SIG-M5 (cell line): ENCODE measurements at places on chromosomes 1 and 21.

- DNase-seq, result no peak
Measured at GRCh38 chr21:42550817-42551216, 37.2 kb downstream of the SLC37A1 start.

DNA sequence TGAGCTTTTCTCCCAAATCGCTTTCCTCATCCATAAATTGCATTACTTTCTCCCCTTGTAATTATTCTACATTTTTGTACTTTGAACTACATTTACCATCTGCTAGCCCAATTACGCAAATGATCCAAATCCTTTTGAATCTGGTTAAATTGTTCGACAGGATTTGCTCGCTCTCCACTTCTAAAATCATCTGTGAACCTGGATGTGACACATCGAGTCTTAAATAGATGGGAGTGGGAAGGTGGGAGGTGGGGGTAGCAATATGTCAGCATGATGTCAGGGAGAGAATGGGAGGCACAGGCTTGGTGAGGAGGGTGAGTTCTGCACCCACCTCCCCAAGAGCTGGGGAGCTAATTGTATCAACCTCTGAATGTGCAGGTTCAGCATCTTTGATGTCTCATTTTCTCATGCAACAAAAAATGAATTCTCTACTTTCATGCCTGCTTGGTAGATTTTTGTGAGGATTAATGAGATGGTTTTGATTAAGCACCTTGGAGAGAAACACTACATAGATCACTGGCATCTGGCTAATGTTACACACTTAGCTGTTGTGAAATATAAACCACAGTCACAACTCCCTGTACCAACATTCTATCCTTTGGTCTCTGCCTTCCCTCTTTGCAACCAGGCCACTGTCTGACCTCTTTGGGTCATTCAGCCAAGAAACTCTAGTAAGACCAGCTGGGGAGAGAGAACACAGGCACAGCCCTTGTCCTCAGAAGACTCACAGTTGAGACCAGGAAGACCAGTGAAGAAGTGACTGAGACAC, 165.1 kb downstream of the DAB1 start:
- no peak for DNase-seq

- DNase-seq, result no peak
Measured at GRCh38 chr21:9758888-9759287, 762.5 kb upstream of the TPTE start.

GRCh38 chr21:45009616-45010015, 64.8 kb upstream of the ADARB1 start:
- DNase-seq, result no peak

- no peak for DNase-seq
Measured at GRCh38 chr1:236882678-236883077, 87.6 kb downstream of the MTR start.

DNA sequence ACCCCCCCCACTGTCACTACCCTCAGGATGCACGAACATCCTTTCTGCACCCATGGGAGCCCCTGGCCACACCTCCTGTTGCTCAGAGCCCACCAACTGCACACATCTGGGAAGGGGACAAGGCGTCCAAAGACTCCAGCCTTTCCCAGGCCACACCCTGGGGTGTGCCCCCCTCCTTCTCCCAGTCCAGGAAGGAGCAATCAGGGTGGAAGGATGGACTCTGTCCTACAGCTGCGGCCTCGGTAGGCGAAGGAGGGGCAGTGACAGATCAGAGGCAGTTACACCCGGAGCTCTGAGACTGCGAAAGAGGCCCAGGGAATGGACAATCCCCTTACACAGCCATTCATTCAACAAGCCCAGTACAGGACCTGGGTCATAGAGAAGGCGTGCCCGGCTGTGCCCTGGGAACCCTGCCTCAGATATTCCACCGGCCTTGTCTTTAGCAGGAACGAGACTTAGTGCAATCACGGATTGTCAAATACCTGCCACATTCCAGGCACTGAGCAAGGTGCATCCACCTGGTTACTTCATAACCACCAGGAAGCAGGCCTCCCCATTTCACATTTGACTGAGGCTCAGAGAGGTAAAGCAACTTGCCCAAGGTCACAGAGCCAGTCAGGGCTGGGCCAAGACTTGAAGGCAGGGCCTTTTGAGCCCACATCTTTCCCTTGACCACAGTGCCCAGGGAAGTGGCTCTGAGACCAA, 9.4 kb downstream of the HSPG2 start:
- no peak for DNase-seq

- no peak for DNase-seq
Measured at GRCh38 chr1:212696721-212697331, 2.8 kb downstream of the BATF3 start.

DNA sequence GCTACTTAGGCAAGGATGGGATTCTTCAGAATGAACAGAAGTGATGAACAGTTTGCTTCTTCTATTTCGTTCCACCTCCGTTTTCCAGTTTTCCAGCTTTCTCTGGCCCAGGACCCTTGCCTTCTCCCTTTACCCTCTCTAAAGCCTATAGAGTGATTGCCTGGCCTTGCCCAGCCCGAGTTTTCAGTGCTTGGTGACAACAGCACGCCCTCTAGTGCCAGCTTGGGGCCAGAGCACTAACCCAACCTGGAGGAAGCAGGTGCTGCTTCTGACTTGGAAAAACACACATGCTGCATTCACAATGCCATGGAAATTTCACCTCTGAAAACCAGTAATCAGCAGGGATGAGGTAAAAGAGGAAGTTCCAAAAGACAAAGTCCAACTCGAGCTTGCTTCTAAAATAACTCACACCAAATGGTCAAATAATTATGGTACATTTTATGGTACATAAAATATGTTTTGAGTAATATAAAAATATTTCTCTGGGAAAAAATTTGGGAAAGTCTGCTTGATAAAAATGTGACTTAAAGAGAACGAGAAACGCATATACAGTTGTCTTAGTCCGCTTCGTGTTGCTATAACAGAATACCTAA, 26.1 kb downstream of the UBE2T start:
- no peak for DNase-seq

DNA sequence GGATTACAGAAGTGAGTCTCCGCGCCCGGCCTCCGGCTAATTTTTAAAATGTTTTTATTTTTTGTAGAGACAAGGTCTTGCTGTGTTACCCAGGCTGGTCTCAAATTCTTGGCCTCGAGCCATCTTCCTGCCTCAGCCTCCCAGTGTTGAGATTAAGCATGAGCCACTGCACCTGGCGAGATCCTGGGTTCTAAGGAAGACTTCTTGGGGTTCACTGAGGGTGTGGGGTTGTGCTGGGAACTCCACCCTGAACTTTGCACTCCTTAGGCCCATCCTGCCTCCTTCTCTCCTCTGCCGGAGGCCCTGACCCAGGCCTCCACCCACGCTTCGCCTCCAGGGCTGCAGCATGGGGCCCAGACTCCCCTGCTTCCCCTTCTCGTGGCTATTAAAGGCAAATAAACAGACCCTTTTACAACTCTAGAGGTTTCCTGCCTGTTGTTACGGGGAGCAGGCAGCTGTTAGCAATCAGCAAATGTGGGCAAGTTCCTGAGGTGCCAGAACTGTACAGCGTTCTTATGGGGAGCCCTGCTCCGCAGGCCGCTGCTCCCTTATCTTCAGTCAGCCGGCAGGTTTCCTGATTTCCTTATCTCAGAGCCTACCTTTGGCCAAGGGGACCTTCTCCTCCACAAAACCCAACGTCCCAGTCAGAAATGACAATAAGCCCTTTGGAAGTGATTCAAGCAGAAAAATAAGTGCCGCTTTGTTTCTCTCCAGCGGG, 41.0 kb upstream of the LIN9 start:
- DNase-seq, result peak; percentile 23

- DNase-seq, result no peak
Measured at GRCh38 chr21:40972151-40972550, 125.2 kb upstream of the DSCAM start.

GRCh38 chr1:46757247-46757955, 38.5 kb upstream of the EFCAB14 start:
- DNase-seq, result no peak

DNA sequence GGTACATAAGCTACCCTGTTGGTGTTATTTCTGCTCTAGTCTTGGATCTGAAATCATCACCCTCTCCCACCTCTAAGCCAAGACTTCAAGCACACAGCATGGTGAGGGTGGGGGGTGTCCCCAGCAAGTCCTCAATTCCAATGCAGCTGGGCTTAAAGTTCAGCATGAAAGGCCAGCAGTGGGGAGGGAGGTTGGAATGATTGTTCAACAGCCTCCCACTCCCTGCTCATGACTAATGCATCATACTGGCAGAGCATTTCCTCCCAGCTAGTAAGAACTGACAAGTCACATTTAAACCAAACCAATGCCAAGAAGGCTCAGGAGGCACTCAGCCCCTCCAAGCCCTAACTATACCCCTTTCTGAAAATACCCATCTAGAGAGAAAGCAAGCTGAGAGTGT, 50.1 kb downstream of the TIAM1 start:
- DNase-seq, result no peak

- no peak for DNase-seq
Measured at GRCh38 chr1:205041001-205041715, 1.9 kb upstream of the CNTN2 start.

- peak; percentile 26 for DNase-seq
Measured at GRCh38 chr1:153790313-153790965, 15.2 kb downstream of the SLC27A3 start.

DNA sequence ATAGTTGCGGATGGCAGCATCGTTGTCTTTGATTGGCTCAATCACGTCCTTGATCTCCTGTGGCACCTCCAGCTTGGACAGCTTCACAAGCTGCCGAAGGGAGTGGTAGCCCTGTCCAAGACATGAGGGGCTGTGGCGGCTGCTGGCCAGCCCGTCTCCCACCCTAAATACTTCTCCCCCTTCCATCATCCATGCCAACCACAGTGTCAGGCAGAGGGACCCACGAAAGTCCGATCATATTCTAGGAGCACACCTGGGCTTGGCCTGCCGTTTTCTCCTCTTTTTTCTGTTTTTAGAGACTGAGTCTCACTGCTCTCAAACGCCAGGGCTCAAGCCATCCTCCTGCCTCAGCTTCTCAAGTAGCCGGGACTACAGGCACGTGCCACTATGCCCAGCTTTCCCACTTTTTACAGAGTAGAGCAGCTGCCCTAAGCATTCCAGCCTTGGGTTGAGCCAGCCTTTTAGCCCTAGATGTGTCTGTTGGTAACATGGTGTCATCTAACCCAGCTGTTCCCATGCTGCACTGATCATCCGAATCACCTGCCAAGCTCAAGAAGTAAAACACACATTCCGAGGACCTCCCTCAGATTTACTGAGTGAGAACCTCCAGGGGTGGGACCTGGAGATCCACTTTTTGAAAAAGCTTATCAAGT, 10.4 kb downstream of the MTHFR start:
- DNase-seq, result no peak

- DNase-seq, result no peak
Measured at GRCh38 chr1:67632811-67633655, 52.0 kb upstream of the GADD45A start.

- DNase-seq, result no peak
Measured at GRCh38 chr1:234584926-234585325, 25.1 kb downstream of the IRF2BP2 start.

GRCh38 chr1:192224396-192224795, 66.1 kb downstream of the RGS18 start:
- DNase-seq, result no peak

DNA sequence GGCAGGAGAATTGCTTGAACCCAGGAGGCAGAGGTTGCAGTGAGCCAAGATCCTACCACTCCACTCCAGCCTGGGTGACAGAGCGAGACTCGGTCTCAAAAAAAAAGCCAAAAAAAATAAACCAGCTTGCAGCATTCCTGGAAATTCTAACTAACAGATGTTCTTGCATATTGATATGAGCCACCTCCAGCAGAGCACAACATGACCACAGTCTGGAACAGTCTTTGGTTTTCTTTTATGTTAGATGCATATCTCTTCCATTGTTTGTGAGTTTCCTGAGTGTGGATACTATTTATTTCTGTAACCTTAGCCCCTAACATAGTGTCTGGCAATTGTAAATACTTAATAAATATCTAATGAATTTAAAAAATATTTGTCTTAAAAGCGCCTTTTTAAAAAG, 23.9 kb downstream of the IFNAR1 start:
- DNase-seq, result no peak

GRCh38 chr1:32137111-32137510, 29.3 kb downstream of the KPNA6 start:
- DNase-seq, result no peak

DNA sequence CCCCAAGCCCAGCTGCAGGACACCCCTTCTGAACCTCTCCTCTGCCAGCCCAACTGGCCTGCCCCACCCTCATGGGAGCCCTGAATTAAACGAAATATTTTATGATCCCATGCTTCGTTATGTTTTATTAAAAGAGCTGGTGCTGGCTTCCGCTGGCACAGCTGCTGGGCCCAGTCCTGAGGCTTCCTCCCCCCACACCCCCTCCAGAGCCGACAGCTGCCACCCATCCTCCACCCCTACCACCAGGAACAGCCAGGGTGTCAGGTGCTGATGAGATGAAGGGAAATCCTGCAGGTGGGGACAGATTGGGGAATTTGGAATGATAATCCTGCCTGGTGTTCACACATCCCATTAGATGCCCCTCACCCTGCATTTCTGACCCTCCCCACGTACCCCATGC, 19.0 kb downstream of the IGSF21 start:
- no peak for DNase-seq

DNA sequence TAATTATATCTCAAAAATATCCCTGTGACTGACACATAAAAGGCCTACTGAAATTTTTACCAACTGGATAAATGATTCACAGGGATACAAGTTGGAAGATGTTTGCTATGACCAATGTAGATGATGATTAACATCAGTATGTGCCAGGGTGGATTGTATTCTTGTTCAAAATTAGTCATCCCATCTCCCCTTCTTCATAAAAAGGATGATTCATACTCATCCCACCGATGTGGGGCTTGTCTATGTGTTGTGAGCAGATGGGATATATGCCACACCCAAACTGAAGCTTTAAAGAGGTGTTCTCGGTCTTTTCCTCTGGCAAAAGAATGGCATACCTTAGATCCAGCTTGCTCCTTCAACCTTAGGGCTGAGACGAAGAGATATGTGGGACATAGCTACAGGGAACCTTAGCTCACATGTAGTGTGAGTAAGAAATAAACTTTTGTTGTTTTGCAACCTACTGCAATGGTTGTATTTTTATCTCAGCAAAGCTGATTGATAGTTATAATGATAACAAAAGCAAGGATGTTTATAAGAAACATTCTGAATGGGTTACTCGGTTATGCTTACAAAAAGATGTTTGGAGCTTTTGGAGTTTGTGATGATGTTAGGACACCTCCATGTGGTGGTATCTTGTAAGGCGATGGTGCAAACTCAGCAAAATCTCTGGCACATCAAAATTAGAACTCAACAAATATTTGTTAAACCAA, 29.4 kb downstream of the SPATA17 start:
- DNase-seq, result no peak

DNA sequence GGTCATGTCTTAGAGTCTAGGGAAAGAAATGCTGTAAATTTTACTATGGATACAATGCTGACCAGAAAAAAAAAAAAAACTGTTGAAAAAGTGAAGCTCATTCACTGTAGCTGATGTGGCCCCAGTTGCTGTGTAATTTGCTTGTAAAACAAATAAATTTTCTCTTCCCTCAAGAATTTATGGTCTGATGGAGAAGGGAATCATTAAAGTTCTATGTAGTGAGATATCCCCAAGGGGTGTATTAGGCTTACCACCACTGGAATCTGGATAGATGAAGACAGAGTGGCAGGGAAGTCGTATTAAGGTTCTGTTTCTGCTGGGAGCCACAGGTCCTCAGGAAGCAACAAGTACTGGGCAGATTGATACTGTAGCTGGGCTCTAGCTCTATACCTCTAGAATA, 860.0 kb downstream of the LTN1 start:
- no peak for DNase-seq
